Mesothelial cell of epicardium (in vitro differentiated cells): ENCODE measurements at places on chromosomes 3 and 15.
A peak's percentile ranks its signal among the peaks of the same experiment; 100 is the strongest.

- no peak overlapping the region for H3K27ac ChIP-seq
- H3K27me3 ChIP-seq: no peaks in the 10 kb centered on the region
- H3K36me3 ChIP-seq: no peaks in the 10 kb centered on the region
- DNase-seq: no peak
- H3K4me3 ChIP-seq: no peak overlapping the region
Measured at GRCh38 chr3:60720736-60721135, 530.5 kb downstream of the FHIT start.

DNA sequence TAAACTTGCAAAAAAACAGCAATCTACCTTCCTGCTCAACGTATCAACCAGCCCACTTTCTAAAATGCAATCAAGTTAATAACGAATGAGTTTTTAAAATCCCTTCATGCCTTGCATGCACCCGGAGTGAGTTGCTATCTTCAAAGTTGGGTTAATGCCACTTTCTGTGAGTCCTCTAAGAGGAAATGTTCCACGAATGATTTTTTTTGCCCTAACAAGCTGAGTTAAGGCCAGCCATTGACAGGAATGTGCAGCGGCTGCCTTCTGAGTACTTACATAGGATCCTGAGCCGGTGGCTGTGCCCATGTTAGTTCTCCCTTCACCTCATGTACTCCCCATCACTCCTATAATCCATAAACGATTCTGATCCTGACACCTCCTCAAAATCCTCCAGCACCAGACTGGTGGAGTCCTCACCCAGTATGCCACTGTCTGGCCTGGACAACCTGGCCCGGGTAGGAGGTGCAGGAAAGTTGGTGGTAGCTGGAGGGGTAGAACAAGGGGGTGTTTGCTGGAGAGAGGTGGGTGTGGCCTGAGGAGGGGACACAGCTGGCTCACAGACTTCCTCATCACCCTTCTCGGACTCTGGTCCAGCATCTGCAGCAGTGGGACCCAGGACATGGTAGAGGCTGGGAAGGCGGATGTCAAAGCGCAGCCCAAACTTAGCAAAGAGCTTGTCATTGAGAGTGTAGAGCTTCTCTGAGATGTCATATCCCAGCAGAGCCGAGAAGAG is 12.4 kb downstream of the POPDC2 start:
- no peak for DNase-seq
- H3K4me3 ChIP-seq: no peak overlapping the region
- peak overlapping the region; percentile 32 for H3K27ac ChIP-seq
- no peaks in the 10 kb centered on the region for H3K36me3 ChIP-seq
- no peaks in the 10 kb centered on the region for H3K27me3 ChIP-seq

DNA sequence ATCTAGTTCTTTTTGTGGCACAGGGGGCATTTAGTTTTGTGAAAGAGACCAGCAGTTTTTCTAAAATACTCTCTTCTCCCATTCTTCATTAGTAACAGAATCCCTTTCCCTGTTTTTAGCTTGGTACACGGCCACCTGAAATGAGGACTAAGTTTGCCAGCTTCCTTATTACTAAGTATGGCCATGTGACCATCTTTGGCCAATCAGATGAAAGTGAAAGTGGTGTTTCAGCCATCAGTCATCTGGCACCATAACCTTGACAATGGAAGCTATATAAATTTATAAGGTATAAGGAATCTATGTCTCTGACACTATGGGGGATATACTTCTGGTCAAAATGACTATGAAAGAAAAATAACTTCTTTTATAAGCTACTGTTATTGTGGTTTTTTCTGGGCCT is 570.4 kb downstream of the AGBL1 start:
- H3K27me3 ChIP-seq: no peaks in the 10 kb centered on the region
- H3K4me1 ChIP-seq: peaks cover 8% of the 10 kb centered on the region
- no peak overlapping the region for H3K4me3 ChIP-seq
- no peak for DNase-seq
- H3K27ac ChIP-seq: no peak overlapping the region

- no peaks in the 10 kb centered on the region for H3K36me3 ChIP-seq
- peaks cover 36% of the 10 kb centered on the region for H3K4me1 ChIP-seq
- no peaks in the 10 kb centered on the region for H3K27me3 ChIP-seq
- no peak for DNase-seq
Measured at GRCh38 chr15:67026610-67026967, 38.8 kb upstream of the SMAD3 start.

GRCh38 chr3:133490468-133491351 is 82.8 kb upstream of the CDV3 start:
- peaks cover 3% of the 10 kb centered on the region for H3K36me3 ChIP-seq
- peaks cover 12% of the 10 kb centered on the region for H3K4me1 ChIP-seq
- H3K27ac ChIP-seq: no peak overlapping the region
- H3K27me3 ChIP-seq: no peaks in the 10 kb centered on the region

GRCh38 chr3:121604759-121605158 is 11.6 kb downstream of the FBXO40 start:
- no peaks in the 10 kb centered on the region for H3K36me3 ChIP-seq
- H3K4me3 ChIP-seq: no peak overlapping the region
- no peak for DNase-seq

GRCh38 chr3:190265796-190266195 is 56.5 kb downstream of the CLDN1 start:
- H3K36me3 ChIP-seq: no peaks in the 10 kb centered on the region
- peaks cover 6% of the 10 kb centered on the region for H3K4me1 ChIP-seq
- no peak overlapping the region for H3K4me3 ChIP-seq
- H3K27me3 ChIP-seq: no peaks in the 10 kb centered on the region
- no peak for DNase-seq

DNA sequence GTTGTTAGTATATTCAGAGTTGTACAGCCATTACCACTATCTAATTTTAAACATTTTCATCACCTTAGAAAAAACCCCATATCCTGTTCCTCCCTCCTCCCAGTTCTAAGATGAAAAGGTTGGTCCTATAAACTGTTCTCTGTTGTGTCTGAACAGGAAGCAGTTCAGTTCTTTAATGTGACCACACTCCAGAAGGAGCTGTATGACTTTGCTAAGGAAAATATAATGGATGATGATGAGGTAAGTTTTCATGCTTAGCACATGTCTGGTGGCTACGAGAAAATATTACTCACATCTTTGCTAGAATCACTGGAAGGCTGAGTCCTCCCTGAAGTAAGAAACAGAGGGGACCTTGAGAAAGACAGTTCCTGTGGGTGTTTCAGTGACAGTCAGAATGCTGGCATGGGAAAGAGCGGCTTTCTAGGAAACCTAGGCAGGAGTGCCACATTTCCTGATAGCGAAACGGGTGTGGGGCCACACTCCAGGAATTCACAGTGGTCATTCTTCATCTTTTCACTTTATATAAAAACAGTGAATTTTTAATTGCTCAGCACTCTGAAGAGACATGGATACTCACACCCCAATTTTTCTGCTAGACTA is 20.3 kb downstream of the CRTAP start:
- H3K27me3 ChIP-seq: no peaks in the 10 kb centered on the region
- DNase-seq: no peak
- no peaks in the 10 kb centered on the region for H3K4me1 ChIP-seq
- H3K27ac ChIP-seq: no peak overlapping the region
- peaks cover 27% of the 10 kb centered on the region for H3K36me3 ChIP-seq

DNA sequence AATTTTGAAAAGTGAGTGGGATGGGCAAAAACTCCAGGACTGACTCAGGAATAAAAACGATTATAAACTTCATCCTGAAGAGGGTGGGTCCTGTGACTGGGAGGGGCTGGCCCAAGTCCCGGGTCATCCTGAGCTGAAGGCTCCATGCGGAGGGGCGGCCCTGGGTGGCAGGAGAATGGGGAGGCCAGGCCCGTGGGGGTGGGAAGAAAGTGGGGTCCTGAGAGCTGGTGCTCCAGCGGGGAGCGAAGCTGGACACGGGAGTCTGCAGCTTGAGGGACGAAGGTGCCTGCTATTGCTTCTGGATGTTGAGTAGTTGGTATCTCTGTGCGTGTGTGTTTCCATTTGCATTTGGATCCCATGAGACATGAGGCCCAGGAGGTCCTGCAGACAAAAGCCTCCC is 4.7 kb upstream of the OCA2 start:
- DNase-seq: no peak
- peaks cover 81% of the 10 kb centered on the region for H3K27me3 ChIP-seq
- H3K4me3 ChIP-seq: no peak overlapping the region
- no peaks in the 10 kb centered on the region for H3K36me3 ChIP-seq

DNA sequence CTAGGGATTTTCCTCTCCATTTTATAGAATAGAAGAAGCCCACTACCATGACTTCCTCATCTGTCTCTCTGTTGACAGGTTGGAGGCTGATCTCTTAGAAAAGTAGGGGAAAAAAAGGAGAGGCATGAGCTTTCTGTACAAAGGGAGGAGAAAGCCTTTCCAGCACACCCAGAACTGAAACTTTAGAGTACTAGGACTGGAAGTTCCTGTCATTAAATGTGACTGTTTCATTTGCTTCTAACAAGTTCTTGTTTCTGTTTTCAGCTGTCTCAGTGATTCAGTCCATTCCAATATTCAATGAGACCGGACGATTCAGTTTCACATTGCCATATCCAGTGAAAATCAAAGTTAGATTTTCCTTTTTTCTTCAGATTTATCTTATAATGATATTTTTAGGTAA is 39.0 kb downstream of the INTS14 start:
- H3K4me1 ChIP-seq: peaks cover 11% of the 10 kb centered on the region
- no peak overlapping the region for H3K27ac ChIP-seq
- no peaks in the 10 kb centered on the region for H3K27me3 ChIP-seq
- no peak overlapping the region for H3K4me3 ChIP-seq

GRCh38 chr3:44395714-44396113 is 57.1 kb downstream of the TCAIM start:
- H3K36me3 ChIP-seq: peaks cover 21% of the 10 kb centered on the region
- no peak overlapping the region for H3K4me3 ChIP-seq
- no peaks in the 10 kb centered on the region for H3K27me3 ChIP-seq
- DNase-seq: no peak

GRCh38 chr3:29338377-29338776 is 57.5 kb downstream of the RBMS3 start:
- no peak overlapping the region for H3K27ac ChIP-seq
- H3K27me3 ChIP-seq: no peaks in the 10 kb centered on the region
- H3K36me3 ChIP-seq: no peaks in the 10 kb centered on the region

- H3K27ac ChIP-seq: no peak overlapping the region
- H3K4me1 ChIP-seq: peaks cover 20% of the 10 kb centered on the region
- no peaks in the 10 kb centered on the region for H3K27me3 ChIP-seq
- H3K4me3 ChIP-seq: no peak overlapping the region
Measured at GRCh38 chr15:57044072-57044702, 125.7 kb downstream of the TCF12 start.

DNA sequence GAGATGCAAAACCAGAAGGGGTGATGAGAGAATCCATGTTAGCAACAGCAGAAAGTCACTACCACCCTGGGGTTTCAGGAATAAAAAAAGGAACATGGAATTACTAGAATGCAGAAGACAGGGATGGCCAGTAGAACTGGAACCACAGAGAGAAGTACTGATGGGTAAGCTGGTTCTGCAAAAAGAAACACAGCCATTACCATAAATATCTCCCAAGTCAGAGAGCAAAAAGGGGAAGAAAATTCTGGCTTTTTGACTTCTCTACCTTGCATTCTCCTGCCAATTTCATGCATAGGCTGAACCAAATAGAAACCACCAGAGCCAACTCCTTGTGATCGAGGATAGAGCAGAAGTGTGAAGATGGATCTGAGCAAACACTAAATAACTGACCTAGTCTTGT is 550.4 kb upstream of the NAALADL2 start:
- H3K4me1 ChIP-seq: no peaks in the 10 kb centered on the region
- H3K4me3 ChIP-seq: no peak overlapping the region
- H3K27me3 ChIP-seq: no peaks in the 10 kb centered on the region
- H3K27ac ChIP-seq: no peak overlapping the region

- DNase-seq: no peak
- H3K4me3 ChIP-seq: no peak overlapping the region
- H3K4me1 ChIP-seq: no peaks in the 10 kb centered on the region
- no peak overlapping the region for H3K27ac ChIP-seq
- peaks cover 2% of the 10 kb centered on the region for H3K27me3 ChIP-seq
Measured at GRCh38 chr3:18643281-18643680, 218.1 kb upstream of the SATB1 start.

- no peak overlapping the region for H3K4me3 ChIP-seq
- no peaks in the 10 kb centered on the region for H3K27me3 ChIP-seq
- H3K27ac ChIP-seq: peak overlapping the region; percentile 64
- no peaks in the 10 kb centered on the region for H3K36me3 ChIP-seq
- DNase-seq: no peak
- peaks cover 29% of the 10 kb centered on the region for H3K4me1 ChIP-seq
Measured at GRCh38 chr15:31031471-31032067, 40.1 kb upstream of the MTMR10 start.

- H3K36me3 ChIP-seq: no peaks in the 10 kb centered on the region
- no peak overlapping the region for H3K27ac ChIP-seq
- H3K4me1 ChIP-seq: no peaks in the 10 kb centered on the region
- DNase-seq: no peak
Measured at GRCh38 chr15:61777689-61778088, 282.6 kb downstream of the VPS13C start.

- no peak for DNase-seq
- H3K36me3 ChIP-seq: no peaks in the 10 kb centered on the region
- H3K27ac ChIP-seq: no peak overlapping the region
- H3K27me3 ChIP-seq: peaks cover 18% of the 10 kb centered on the region
- H3K4me3 ChIP-seq: no peak overlapping the region
- no peaks in the 10 kb centered on the region for H3K4me1 ChIP-seq
Measured at GRCh38 chr3:63751459-63751858, 67.6 kb upstream of the C3orf49 start.

DNA sequence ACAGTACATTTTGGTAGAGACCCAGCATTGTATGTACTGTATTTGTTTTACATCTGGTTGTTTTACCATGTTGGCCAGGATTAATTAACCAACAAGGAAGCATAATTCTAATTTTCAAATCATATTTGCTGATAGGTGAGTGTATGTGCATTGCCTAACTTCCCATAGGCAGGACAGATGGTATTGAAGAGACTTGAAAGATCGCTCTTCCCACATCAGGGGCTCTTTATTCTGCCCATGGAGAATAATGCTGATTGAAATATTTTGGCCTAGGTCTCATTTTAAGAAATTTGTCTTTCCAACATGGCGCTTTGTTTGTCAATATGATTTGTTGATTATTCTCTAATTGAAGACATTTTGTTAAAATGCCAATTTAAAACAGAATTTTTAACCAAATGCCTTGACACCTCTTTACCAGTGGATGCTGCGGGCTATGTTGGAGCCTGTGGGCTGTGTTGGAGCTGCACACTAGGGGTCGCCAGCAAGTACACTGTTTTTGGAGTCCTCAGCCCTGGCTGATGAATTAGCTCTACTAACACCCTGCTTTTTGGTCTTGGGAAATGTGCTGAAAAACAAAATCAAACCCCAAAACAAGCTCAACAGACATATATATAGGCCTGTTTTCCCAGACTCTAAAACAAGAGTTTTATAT is 5.3 kb downstream of the P2RY12 start:
- peak; percentile 29 for DNase-seq
- peaks cover 3% of the 10 kb centered on the region for H3K36me3 ChIP-seq
- H3K4me1 ChIP-seq: no peaks in the 10 kb centered on the region
- H3K27me3 ChIP-seq: no peaks in the 10 kb centered on the region

DNA sequence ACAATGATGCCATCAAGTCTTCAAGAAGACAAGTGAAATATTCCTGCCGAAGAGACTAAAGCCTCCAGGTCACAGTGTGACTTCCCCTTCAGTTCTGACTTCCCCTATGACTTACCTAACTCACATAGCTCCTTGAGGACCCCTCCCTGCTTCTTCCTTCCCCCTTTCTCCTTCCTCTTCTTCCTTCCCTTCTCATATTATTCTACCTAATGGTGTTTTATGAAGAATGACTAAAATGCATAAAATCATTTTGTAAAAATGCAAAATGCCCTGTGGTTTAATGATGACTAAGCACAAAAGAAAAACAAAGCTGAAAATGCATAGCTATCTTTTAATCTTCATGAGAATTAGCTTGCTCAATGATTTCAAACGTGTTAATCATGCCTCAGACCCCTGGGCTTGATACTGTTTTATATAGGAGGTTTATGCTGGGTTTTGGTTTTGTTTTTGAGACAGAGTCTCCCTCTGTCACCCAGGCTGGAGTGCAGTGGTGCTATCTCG is 26.1 kb upstream of the TM4SF4 start:
- H3K4me1 ChIP-seq: peaks cover 26% of the 10 kb centered on the region
- H3K36me3 ChIP-seq: peaks cover 8% of the 10 kb centered on the region
- no peak overlapping the region for H3K4me3 ChIP-seq
- DNase-seq: no peak
